ENCODE measurements at places on chromosomes 12 and 14.

- no peak for DNase-seq
Observed at GRCh38 chr14:93994919-93995682, 2.0 kb upstream of the CCDC197 start.

DNA sequence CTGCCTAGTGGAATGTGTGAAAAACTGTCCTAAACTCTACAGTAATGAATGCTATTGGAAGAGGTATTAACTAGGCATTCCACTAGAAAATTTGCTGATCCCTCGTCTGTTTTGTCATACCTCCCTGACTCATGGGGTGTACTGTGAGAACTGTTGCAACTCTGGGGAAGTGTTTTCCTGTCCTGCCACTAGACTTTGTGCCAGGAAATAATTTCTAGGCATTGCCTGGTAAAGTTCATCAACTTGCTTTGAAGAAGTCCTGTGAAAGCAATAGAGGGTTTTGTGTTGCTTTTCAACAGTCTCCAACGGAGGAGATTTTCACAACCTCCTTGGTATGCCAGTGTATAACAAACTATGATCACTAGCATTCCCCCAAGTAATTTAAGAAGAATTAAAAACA lies 139.9 kb downstream of the AKAP6 start:
- DNase-seq, result no peak

GRCh38 chr14:69652942-69653684 lies 41.7 kb downstream of the SUSD6 start:
- no peak for DNase-seq

DNA sequence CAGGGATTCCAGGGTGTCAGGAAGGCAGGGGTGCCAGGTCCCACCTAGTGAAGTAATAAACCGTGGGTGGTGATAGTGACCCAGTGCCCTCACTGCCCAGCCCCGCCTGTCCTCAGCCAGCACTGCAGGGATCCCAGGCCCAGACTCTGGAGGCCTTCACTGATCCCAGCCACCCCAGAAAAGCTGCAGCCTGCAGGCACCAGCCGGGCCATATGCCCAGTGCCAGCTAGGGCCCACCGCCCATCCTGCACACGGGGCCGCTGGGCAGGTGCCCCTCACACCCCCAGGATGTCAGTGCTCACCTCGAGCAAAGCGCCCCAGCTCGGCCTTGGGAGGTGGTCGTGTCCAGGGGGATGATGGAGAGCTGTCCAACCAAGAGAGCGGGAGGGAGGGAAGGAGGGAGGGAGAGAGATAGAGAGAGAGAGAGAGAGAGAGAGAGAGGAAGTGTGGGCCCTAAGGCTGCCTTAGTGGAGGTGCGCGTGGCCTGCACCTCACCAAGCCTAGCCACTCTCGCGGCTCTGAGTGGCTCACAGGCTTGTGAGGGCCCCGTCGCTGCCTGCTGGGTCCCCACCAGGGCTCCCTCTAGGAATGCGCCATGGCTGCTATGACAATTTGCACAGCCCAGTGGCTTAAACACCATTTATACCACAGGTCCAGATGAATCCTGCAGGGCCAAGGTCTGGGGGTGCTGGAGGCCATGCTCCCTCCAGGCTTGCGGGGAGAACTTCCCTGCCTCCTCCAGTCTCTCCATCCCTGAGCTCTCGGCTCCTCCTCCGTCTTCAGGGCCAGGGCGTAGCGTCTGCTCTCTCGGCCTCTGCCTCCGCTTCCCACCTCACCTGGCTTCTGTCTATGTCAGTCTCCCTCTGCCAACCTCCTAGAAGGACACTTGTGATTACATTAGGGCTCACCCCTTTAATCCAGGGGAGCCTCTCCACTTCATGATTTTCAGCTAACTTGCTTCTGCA lies 401.0 kb downstream of the TMEM121 start:
- DNase-seq, result no peak

DNA sequence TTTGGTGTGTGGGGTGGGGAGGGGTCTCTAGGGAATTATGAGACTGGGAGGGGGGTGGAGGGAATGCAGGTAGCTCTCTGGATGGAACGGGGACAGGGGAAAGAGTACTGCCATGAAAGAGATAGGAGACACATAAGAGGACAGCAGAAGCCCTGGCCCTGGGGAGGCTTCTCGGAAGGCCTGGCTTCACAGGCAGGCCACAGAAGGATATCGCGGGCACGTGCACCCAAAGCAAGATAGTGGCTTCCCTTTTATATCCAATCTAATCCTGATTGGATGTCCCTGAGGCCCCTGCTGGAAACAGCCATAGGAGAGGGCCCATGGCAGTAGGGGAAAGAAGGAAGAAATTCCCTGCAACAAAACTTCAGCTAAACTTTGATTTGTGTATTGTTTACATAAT lies 113.5 kb downstream of the GCH1 start:
- DNase-seq, result no peak

GRCh38 chr12:24496755-24497154 lies 452.1 kb downstream of the BCAT1 start:
- DNase-seq, result no peak

- no peak for DNase-seq
Observed at GRCh38 chr14:101780390-101780789, 18.9 kb downstream of the PPP2R5C start.

- no peak for DNase-seq
Observed at GRCh38 chr12:86669010-86669409, 412.8 kb upstream of the MGAT4C start.

- DNase-seq, result no peak
Observed at GRCh38 chr14:79487632-79488031, 723.7 kb downstream of the DIO2 start.

DNA sequence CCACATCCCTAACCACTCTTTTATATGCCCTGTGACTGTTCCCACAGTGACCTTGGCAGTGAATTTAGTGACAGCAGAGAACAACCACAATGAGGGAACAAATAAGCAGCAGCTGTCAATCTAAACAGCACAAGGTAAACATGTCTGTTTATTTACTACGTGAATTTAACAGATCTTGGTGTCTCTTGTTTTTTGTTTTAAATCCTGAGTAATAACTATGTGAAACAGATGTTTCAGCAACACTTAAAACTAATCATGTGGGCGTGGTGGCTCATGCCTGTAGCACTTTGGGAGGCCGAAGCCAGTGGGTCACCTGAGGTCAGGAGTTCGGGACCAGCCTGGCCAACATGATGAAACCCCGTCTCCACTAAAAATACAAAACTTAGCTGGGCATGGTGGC lies 17.0 kb upstream of the CFAP54 start:
- DNase-seq, result no peak

GRCh38 chr12:57741844-57742738 lies 2.7 kb upstream of the TSPAN31 start:
- DNase-seq, result peak; percentile 69

DNA sequence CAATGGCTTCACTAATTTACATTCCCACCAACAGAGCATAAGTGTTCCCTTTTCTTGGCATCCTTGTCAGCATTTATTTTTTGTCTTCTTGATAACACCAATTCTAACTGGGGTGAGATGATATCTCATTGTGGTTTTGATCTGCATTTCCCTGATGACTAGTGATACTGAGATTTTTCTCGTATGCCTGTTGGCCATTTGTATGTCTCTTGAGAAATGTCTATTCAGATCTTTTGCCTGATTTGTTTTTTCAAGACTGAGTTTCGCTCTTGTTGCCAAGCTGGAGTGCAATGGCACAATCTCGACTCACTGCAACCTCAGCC lies 4.7 kb upstream of the PLD4 start:
- no peak for DNase-seq

DNA sequence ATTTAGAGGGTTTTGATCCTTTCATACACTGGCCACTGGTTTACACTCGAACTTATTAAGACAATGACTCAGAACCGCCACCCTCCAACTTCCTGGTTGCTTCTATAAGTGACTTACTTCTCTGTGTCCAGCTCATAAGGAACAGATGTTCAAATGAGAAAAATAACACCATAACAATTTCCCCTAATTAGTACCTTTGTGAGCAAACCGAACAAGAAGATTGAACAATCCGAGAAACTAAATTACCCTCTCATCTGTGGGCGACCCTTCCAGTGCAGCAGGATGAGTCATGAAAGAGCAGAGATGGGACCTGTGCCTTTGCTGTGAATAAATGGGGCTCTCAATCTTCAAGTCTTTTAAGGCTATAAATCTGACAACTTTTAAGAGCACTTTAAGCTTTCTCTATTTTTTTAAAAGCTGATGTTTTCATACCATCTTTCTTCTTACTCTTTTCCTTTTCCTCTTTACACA lies 146.8 kb upstream of the RASSF8 start:
- DNase-seq, result no peak

GRCh38 chr14:89787525-89787924 lies 167.0 kb downstream of the EFCAB11 start:
- no peak for DNase-seq

Data from GM12891 (cell line).